BE2C (cell line): ENCODE measurements at places on chromosomes 7 and 10.

GRCh38 chr7:35319606-35320005, 65.7 kb upstream of the TBX20 start:
- DNase-seq = no peak

- no peak for DNase-seq
These were observed 59.6 kb upstream of the ZNF33B start for GRCh38 chr10:42697926-42698325.

DNA sequence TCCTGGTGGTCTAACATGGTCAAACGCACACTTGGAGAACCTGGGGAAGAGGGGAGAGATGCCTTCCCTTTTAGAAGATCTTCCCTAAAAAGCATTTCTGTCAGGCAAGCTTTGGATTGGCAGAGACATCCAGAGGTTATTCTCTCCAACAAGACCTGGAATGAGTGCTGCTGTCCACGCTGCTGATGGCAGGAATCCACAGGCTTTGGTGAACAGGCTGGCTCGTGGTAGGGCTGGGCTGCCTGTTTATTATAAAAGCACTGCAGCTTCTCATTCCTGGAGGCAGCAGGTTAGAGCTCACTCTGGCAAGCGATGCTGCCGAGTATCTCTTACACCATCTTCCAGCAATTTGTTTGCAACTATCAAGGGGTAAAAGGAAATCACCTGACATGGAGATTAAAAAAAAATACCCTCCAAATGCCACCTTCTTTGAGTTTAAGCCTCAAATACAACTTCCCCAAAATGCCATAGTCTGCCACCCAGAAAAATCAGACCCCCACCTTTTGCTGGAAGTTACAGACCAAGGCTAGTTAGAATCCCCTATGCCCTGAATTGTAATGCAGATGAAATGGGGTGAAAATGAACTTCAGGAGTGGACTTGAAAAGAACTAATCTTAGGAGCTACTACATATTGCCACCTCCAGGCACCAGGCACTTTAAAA, 152.1 kb upstream of the KMT2E start:
- DNase-seq = no peak

- DNase-seq = no peak
These were observed 21.0 kb upstream of the CSGALNACT2 start for GRCh38 chr10:43117031-43117776.

DNA sequence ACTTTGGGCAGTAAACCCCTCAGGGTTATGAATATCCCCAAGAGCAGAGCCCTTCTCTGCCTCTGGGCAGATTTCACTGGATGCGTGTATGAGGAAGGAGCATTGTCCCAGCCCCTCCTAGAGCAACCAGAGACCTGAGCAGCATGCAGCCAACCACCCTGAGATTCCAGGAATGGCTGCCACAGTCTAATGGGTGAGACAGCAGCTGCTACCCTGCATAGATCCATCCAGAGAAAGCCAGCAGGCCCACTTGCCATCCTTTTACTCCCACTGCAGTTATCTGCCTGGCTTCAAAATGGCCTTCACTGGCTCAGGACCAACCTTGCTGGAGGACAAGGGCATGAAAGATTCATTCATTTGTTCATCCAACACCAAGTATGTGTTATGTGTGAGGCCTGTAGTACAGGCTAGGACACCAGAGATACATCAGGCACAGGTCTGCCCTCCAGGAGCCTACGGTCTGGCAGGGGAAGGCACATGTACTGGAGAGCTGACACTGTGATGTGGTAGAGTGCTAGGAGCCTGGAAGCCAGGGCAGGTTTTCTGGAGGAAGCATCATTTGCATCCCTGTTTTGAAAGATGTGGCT, 26.2 kb upstream of the C10orf105 start:
- no peak for DNase-seq

DNA sequence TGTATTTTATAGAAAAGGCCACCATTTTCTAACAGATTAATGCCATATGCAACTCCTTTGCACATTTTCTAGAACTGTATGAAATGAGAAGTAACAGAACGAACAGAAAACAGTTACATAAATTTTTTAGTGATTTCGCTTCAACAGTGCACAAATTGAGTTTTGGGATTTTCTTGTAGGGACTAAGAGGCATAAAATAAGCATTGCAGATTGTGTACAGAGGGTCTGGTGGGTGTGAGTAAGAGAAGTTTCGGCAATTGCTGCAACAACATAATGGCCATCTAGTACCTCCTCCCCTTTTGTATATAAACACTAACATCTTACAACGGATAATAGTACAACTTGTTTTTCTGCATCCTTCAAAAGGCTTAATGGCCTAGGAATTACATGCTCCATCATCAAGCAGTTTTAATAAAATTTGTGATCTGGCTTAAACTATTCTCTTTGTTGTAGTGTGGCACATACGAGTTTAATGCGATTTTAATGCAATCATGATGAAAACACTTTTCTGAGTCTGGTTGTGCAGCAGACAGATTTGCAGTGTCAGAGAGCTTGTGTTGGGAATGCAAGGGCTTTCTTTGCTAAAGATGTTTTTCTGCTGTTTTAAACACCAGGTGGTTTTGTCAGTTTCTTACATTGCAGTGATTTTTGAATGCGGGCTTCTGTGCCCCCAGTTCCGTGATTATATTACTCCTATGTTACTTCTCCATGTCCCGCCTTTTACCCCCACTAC, 2.9 kb downstream of the GLCCI1 start:
- no peak for DNase-seq

GRCh38 chr7:46960970-46961369, 620.9 kb downstream of the TNS3 start:
- no peak for DNase-seq

GRCh38 chr10:91643700-91644099, 10.8 kb upstream of the PPP1R3C start:
- DNase-seq = peak; percentile 13

DNA sequence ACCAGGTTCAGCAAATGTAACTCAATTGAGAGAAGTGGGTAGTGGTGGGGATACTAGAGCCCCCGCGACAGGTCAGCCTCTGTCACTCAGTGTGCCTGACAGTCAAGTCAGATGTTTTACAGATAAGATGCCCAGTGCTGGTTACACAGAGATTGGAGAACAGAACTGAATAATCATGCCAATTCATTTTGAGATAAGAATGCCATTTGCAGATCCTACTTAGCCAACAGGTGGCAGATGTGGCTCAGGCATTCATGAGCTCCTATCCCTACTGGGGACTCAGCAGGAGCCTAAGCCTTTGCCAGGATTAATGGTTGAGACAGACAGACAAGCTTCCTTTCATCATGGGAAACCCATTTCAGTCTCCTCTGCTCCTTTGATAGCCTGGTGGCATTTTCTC, 137.8 kb downstream of the MAPK8 start:
- DNase-seq = peak; percentile 34

- no peak for DNase-seq
These were observed 22.1 kb downstream of the ANTXRL start for GRCh38 chr10:46308666-46309450.
